Glomerular endothelial cell (primary cell): ENCODE measurements at places on chromosomes 12 and 14. TPM values are rescaled to one million over a fixed set of nuclear protein-coding genes. Genes with fewer than 3 reads are reported as not detected.

GRCh38 chr14:93464271-93464670 is 33.5 kb downstream of the UNC79 start:
- no peak for DNase-seq

DNA sequence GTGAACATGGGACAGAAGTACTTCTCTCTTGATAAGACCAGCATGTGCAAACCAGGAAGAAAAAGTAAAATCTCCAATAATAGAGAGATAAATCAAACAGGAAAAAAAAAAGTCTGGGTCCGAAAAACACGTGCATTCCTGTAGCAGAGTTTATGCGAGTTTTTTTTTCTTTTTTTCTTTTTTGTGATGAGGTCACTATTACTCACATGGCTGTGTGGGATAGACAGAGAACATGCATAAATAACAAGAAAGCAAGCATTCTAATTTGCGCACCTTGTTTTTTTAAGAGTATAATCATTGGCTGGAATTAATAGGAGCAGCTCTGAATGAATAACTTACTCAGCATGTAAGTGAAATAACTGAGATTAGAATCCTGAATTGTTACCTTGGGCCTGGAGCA is 91.9 kb upstream of the CPM start:
- no peak for DNase-seq

The TMCC3 gene
- total RNA-seq, result 20.5 and 20.7 TPM in 2 replicates

GRCh38 chr14:43755707-43756106 is 751.4 kb downstream of the FSCB start:
- DNase-seq, result no peak

GRCh38 chr14:94767321-94767878 is 2.5 kb downstream of the GSC start:
- no peak for DNase-seq

DNA sequence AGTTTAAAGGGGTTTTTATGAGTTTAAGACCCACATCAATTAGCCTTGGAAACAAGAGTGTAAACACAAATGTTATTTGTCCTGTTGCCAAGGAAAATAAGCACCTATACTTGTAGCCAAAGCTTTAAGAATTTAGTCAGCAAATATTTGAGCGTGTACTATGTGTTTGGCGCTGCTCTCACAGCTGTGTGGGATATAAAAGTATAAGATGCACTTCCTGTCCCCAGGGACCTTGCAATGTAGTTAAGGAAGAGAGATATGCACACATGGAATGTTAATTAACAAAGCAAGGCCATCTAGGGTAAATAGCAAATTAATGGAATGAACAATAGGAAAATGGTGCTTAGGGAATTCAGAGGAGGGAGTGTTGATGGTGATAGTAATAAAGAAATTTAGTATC is 134.9 kb upstream of the SRRM4 start:
- no peak for DNase-seq

DNA sequence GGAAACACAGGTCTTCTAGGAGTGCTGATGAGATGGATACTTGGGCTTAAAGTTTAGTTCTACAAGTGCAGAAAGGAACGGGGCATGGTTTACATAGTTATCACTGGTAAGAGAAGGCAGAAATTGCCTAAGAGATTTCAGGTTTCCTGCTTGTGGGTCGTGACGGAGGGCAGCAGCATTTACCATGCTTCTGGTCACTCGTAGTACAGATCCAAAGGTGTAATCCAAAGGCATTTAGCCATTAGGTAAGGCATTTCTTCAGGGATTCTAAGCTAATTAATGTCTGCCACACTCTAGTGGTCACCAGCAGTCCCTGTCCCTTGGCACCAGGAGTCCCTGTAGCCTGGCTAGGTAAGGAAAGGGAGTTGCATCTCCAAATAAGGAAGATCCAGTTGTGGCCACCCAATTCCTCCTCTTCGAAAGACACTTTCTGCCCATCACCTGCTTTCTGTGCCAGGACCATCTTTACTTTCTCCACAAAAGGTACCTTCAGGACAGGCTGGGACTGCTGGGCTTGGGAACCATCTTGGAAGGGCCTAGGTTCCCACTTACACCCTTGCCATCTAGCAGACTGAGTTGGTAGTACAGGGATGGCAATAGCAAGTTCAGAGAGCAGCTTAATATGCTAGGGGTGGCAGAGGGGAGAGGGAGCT is 1.5 kb downstream of the GSTZ1 start:
- no peak for DNase-seq

DNA sequence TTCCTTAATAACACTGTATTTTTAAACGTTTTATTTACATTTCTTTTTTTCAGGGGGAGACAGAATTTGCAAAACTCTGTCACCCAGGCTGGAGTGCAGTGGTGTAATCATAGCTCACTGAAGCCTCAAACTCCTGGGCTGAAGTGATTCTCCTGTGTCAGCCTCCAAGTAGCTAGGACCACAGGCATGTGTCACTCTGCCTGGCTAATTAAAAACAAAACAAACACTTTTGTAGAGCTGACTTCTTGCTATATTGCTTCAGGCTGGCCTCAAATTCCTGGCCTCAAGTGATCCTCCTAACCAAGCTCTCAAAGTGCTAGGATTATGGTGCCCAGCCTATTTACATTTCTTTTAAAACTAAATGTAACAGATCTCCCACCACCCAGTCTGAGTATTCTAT is 12.7 kb downstream of the CPSF6 start:
- DNase-seq, result no peak

The NEUROD4 gene
- total RNA-seq, result not detected in 2 replicates

DNA sequence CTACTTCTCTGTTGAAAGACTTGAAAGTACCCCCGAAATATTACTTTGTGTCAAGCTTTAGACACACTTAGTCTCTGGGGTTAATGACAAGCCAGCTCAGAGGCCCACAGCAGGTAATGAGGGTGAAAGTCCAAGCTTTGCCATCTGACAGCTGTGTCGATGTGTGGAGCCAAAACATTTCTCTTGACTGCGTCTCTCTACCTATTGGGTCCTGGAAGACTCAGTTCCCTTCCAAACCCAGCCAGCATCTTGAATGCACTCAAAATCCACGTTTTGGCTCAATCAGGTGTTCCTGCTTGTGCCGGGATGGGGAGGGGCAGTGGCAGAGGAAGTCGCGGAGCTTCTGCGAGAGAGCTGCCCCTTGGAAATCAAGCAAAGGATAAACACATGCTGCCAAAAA is 3.2 kb downstream of the PLXNC1 start:
- DNase-seq, result no peak

DNA sequence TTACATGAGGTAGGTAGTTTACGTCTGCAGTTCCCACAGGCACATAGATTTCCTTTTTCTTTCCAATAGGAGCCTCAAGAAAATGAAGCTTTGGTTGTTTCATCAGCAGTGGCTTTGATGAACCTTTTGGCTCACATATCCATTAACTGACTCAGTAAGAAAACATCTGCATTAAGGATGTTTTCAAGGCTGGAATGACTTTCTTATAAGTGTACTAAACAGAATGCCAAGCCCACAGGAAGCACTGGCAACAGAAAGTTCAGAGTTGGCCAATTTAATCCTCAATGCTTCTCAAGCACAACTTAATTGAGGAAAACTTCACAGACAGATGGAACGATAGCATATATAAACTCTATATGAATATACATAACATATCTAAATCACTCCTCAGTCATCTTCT is 63.5 kb downstream of the ST8SIA1 start:
- no peak for DNase-seq

- no peak for DNase-seq
These were observed 286.3 kb downstream of the ITPR2 start for GRCh38 chr12:26546535-26547314.

DNA sequence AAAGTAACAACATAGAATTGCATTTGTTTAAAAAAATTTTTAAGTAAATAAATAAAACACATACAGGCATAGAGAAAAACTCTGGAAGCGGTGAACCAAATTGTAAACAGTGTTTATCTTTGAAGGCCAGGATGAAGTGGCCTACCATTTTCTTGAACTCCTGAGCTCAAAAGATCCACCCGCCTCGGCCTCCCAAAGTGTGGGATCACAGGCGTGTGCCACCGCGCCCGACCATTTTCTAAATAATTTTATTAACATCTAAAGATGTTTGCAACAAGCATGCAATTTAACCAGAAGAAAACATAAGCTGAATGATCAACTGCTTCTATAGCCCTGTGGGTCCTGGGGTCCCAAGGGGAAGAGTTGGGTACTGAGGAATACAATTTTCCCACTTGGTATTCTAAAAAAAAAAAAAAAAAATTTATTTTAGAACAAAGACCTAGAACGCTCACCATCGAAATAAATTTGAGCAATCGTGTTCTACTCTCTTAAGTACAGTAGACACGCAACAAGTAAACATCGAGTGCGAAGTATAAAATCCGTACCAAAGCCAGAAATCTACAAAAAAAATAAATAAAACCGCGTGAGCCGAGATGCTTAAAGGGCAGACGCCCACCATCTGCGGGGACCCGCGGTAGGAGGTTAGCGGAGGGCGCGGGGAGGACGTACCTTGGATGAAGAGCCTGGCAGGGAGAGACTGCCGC is 484 bp downstream of the MIS18BP1 start:
- DNase-seq, result no peak

DNA sequence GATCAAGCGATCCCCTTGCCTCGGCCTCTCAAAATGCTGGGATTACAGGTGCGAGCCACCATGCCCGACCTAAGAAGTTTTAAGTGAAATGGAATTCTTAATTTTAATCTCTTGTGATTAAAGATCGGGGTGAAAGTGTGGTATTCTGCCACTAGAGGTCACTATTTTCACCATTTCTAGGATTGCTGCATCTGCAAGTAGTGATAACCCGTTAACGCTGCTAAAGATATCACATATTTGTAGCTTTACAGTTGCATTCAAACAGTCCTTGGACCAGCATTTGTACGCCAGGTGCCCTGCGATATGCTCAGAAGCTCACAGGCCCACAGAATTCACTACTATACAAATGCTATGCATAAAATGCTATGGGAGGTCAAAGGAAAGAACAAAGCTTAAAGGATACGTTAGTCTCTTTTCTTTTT is 19.3 kb downstream of the CCDC62 start:
- DNase-seq, result peak; percentile 50

DNA sequence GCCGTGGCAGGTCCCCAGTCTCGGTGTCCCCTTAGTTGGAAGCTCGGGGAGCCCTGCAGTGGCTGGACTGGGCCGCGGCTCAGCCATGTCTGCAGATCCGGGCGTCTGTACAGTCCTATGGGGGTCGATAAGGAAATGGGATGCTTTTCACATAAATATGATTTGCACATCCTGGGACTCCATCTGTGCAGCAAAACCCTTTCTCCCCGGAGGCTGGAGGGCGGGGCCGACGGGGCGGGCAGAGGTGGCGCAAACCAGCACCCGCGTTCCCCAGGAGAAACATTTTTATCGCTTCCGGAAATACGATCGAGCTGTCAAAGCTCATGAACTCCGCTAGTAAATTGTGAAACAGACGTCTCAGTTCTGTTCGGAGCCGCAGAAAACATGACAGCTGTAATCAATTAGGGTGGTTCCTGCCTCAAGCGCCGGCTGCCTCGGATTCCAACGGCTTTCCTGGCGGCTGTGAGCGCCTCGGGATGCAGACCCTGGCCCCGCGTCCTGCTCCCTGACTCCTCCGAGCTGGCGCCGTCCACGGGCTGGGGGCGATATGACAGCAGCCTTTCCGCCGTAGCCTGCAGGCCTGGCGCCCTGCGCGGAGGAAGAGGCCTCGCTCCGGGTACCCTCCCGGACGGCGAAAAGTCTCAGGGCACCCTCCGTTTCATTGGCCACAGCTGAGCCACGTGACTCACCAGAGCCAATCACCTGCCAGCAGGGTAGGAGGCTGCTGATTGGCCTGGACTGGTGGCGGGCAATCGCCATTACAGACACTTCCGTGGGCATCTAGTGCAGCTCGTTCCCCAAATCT is 23.0 kb downstream of the DIO3 start:
- no peak for DNase-seq

- peak; percentile 96 for DNase-seq
These were observed 42.2 kb upstream of the MANSC4 start for GRCh38 chr12:27822076-27822712.

- no peak for DNase-seq
These were observed 98.6 kb downstream of the TAOK3 start for GRCh38 chr12:118274066-118274465.

The BDKRB1 gene
- total RNA-seq, result not detected in 2 replicates

GRCh38 chr14:20668969-20669368 is 15.4 kb upstream of the RNASE4 start:
- DNase-seq, result no peak

The DEGS2 gene
- total RNA-seq, result not detected in 2 replicates

DNA sequence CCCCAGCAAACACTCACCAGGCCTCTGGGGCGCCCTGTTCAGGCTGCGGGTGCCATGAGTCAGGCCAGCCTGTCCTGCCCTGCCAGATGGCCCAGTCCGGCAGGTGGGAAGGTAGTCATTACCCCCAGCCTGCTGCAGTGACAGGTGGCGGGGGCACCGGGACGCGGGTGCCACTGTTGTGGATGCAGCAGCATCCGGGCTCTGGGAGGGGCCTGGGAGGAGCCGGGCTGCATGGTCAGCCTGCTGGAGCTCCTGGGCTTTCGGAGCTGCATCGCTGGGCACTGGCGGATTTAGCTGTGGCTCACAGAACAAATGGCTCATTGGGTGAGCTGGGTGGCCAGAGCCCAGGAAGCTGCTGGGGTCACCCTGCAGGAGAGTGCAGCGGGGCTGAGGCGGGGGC is 13.5 kb downstream of the CEP170B start:
- DNase-seq, result no peak

DNA sequence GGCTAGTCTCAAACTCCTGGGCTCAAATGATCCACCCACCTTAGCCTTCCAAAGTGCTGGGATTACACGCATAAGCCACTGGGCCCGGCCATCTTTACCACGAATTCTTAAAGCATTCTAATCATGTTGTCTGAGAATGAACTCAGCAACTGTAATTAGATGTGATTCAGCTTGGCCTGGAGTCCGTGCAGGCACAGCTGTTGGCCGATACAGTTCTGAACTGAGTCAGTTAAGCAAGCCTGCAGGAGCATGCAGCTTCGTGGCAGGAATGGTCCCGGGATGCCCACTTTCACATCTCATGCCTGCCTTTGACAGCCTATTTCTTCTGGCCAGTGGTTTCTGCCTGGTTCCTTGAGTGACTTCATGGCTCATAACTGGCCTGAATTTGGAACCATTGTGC is 194.1 kb downstream of the ANO6 start:
- no peak for DNase-seq

DNA sequence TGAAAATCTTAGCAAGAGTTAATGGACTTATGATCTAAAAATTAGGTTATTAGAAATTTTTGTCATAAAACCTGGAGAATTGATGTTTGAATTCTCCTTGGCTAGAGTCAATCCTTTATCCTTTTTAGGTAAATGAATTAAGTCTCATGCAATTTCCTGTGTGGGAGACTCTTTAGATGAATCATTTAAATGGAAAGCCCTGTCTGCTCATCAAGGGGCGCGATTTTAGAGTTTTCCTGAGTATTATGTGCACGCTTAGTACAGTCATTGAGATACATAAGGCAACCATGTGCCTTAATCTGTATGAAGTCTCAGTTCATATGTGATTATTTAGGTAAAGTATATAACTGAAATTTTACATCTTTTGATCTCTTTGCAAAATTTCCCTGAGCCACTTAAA is 974.7 kb downstream of the NRXN3 start:
- DNase-seq, result no peak

- DNase-seq, result no peak
These were observed 8.2 kb upstream of the FOXG1 start for GRCh38 chr14:28758253-28758884.

DNA sequence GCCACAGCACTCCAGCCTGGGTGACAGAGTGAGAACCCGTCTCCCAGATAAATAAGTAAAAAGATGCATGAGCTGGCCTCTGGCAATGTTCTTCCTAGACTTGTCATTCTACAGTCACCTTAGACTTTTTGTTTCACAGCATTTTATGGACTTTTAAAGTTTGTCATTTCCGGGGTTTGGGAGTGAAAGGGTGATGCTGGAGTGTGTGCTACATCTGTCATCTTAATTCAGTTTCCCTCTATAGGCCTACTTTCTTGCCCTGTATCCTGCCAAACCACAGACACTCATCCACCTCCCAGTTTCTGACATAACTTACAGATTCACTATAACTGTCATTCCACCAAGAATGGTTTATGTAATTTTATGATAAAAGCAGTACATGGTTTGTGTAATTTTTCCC is 166.7 kb upstream of the PARP11 start:
- no peak for DNase-seq
